ENCODE measurements at places on chromosomes 11 and 22.
A peak's percentile ranks its signal among the peaks of the same experiment; 100 is the strongest.

- DNase-seq: no peak
Measured at GRCh38 chr22:45785458-45785857, 113.8 kb downstream of the ATXN10 start.

DNA sequence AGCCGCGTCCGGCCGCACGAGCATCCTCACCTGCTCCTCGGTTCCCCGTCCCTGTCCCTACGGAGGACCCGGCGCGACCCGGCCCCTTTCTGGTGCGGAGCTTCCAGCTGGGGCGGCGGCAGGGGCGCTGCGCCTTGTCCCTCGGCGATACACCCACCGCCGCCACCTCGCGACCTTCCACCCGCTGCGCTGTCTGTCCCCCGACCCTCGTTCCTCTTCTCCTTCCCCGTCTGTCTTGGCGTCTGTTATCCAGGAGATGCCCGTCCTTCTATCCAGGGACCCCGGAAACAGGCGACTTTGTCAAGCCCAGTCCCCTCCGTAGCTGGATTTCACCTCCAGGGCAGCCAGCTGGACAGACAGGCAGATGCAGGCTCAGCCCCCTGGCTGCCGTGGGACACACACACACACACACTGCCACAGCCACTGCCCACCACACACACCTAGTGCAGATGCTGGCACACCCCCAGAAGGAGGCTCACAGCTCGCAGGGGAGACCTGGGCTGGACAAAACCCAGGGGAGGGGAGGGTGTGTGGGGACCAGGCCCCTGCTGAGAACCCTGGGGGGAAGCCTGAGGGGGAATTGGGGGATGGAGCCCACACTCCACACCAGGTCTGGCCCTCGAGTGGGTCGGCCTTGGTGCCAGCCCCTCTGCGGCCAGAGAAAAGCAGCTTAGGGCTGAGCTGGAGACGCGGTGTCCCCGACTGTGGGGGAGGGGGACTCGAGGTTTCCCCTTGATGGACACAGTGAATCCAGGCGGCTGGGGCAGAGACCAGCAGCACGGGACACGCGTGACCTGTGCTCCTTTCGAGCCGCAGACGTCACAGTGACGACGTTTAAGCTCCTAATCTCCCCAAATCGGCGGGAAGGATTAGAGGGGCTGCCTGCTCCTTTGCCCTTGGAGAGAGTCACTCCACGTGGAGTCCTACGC, 788 bp downstream of the DRD4 start:
- no peak for DNase-seq

- no peak for DNase-seq
Measured at GRCh38 chr11:70317581-70318305, 47.3 kb downstream of the PPFIA1 start.

- no peak for DNase-seq
Measured at GRCh38 chr11:3340025-3340424, 38.9 kb downstream of the ZNF195 start.

GRCh38 chr11:33633251-33634003, 67.2 kb downstream of the C11orf91 start:
- no peak for DNase-seq

DNA sequence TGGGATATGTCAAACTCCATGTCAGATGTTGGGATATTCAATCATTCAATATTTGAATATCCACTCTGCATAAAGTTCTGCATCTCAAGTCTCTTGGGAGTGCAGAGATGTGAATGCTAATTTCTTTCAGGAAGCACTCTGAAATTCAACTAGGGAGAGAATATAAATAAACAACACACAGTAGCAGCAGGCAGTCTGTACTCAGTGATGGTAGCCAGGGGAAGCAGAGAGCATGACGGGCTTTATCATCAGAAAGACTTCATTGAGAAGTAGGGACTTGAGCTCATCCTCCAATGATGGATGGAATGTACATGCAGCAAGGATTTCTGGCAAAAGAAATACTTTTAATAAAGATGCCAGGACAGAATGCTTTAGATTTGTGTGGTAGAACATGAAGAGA, 9.8 kb upstream of the TEAD1 start:
- no peak for DNase-seq

GRCh38 chr11:1298695-1299492, 10.5 kb downstream of the TOLLIP start:
- DNase-seq: no peak

DNA sequence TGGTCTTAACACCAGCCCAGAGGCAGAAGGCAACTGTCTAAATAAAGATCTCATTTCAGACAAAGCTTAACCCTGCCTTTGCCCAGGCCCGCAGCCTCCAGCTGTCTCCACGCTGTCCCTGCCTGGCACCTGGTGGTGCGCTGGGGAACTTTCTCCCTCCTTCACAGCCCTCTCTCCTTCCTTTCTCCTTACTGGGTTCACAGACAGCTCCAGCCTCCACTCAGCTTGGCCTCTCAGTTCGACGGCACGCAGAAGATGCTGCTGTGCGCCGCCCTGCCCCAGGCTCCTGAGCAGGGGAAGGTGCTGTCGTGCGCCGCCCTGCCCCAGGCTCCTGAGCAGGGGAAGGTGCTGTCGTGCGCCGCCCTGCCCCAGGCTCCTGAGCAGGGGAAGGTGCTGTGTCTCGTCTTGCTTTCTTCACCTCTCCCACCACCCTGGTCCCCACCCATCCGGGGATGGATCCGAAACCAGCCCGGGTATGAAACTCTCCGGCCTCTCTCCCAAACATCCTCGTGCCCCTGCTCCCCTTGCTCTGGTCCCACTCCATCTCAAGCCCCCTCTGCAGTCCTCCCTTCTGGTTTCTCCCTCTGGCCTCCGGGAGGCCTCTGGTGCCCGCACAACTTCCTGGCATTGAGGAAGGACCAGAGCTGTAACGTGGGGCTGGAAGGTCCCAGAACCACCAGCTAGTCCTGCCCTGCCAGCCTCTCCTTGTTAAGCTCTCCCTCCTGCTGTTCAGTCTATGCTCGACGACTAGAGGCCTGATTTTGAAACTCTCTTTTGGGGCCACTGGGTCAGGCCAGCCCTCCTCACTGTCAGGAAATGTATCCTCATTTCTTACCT, 22.9 kb upstream of the JAM3 start:
- DNase-seq: no peak

DNA sequence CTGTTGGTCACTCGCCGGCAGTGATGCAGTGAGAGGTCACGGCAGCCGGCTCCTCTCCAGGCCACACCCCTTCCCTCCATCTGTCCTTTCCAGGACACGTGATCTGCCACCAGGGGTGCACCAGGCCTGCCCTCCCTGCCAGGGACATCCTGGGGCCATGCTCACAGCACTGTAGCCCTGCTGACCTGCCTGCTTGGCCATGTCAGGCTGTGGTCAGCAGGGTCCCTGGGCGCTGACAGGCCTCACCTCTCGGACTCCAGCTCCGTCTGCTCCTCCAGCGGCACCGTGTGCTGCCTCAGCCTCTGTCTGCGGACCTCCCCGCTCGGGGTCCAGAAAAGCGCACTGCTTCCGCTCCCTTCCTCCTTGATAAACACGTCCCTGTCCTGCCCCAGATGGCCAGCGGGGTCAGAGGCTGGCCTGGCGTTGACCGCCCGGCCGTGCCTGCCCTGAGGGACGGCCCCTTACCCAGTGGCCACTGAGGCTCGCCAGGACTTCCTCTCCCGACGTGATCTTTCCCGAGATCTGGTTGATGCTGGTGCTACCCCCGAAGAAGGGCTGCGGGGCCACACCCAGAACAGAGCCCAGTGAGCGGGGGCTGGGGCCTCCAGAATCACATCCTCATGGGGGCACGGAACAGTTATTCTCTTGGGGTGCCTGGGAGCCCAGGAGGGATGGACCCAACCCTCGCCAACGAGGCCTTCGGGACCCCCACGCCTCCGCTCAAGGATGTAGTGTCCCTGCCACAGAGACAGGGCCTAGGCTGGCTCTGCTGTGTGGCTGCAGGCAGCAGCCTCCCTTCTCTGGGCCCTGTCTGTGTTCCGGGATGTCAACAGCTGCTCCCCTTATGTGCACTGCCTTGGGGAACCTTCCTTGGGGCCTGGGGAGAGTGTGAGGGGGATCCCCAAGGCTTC, 36.3 kb upstream of the CARS1 start:
- DNase-seq: no peak

- DNase-seq: no peak
Measured at GRCh38 chr11:6986487-6986886, 33.7 kb downstream of the ZNF214 start.

DNA sequence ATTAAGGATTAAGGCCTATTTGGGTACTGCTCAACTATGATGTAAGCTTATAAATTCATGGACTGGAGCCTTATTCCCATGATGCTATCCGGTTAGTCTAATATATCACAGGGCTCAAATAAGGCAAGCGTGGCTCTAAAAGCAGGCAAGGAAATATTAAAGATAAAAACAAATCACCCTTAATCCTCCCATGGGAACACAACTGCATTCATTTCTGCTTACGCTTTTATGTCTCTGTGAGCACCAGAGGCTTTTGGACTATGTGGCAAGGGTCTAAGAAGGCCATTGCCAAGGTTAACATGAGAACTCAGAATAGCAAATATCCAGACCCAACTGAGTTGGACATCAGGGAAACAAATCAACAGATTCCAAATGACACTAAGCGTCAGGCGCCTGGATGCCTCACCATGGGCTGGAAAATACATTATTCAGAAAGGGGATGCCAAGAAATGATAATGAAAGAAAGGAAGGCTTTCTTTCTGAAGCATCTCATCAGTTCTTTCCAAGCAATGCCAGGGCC, 138.1 kb downstream of the SLC1A2 start:
- no peak for DNase-seq

- peak; percentile 93 for DNase-seq
Measured at GRCh38 chr22:36506637-36507517, at the start of gene FOXRED2. Gene FOXRED2, minus strand, starts transcription at chr22:36507040. Its CDS starts 618 bp downstream, at chr22:36506422.

- DNase-seq: no peak
Measured at GRCh38 chr22:36864454-36865215, 3.8 kb downstream of the NCF4 start.

- DNase-seq: no peak
Measured at GRCh38 chr11:134733646-134734045, 321.6 kb upstream of the B3GAT1 start.

DNA sequence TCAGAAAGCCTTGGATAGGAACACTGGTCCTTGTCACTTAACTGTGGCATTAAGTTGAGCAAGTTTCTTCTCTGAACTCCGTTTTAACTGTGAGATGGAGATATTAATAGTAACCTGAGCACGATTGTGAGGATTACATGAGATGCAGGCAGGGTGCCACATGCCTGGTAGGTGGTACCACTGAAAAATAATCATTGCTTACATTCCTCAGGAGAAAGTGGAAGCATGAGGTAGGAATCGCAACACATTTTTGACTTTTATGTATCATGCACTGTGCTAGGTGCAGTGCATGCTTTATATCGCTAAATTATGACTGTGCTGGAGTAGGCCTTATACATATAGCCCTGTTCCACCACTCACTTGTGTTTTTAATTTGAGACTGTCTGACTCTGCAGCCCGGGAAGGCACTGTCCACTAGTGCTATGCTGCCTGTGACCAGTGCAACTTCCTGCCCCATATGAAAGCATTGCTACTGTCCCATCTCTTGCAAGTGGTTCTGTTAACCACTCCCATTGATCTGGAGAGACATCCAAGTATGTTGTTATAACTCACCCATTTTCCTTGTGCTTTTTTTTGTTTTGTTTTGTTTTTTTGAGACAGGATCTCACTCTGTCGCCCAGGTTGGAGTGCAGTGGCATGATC, 1.0 kb downstream of the UQCR10 start:
- DNase-seq: no peak

GRCh38 chr11:73856031-73856567, 20.5 kb downstream of the COA4 start:
- no peak for DNase-seq

DNA sequence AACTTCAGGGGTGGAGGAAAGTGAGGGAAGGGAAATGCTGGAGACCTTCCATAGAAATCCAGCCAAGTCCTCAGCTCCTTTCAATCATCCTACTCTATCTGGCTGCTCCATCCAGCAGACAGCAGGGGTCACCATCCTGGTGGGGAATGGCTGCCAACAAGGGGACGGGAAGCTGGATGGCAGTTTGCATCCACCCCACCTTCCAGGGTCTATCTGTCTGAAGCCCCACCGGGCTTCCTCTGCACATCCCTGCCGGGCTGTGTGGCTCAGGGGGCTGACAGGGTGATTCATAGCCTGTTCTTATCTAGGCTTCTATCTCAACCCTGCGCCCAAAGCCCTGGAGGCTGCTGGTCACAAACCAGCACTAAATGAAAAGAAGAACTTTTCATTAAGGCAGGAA, 1.1 kb downstream of the SYTL2 start:
- no peak for DNase-seq

DNA sequence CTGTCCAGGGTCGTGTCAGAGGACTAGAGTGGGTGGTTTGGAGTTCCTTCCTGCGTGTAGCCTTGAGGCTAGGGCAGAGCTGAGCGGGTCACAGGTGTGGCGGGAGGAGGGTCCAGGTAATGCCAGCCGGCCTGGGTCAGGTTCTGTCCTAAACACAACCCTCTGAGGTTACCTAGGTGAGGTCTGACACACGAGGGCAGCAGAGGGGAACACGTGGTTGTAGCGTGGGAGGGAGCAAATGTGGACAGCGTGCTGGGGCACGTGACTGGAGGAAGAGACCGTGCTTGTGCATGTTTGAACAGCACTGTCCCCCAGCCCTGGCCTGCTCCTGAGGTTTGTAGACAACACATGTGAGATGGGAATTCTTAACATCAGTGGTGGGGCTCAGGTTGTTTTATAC, 13.1 kb downstream of the MOV10L1 start:
- no peak for DNase-seq

- DNase-seq: no peak
Measured at GRCh38 chr11:34809191-34810106, 106.7 kb downstream of the APIP start.

DNA sequence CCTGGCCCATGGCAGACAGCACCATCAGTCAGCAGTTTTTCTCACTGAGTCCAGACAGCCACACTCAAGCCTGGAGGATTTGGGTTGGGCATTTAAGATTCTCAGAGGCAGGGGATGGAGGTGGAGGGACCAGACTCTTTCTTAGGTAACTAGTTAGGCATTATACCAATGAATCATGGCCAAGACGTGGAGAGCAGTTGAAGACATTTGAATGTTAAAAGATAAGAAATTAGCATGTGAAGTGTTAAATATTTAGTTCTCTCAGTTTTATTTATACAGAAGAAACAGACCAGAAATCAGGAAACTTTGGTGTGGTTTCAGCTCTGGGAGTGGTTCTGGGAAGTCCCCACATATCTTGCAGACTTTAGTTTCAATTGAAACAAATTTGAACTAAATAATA, 9.9 kb downstream of the GTF2H1 start:
- no peak for DNase-seq

DNA sequence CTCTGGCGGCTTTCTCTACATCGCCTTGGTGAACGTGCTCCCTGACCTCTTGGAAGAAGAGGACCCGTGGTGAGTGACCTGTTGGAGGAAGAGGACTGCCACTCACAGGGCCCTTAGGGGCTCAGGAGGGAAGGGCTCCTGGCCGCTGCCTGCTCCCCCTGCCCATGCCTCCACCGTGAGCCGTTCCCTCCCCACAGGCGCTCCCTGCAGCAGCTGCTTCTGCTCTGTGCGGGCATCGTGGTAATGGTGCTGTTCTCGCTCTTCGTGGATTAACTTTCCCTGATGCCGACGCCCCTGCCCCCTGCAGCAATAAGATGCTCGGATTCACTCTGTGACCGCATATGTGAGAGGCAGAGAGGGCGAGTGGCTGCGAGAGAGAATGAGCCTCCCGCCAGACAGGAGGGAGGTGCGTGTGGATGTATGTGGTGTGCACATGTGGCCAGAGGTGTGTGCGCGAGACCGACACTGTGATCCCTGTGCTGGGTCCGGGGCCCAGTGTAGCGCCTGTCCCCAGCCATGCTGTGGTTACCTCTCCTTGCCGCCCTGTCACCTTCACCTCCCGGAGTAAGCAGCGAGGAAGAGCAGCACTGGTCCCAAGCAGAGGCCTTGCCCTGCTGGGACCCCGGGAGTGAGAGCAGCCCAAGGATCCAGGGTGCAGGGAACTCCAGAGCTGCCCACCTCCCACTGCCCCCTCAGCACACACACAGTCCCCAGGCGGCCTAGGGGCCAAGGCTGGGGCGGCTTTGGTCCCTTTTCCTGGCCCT, 6.9 kb downstream of the SLC39A13 start:
- DNase-seq: no peak

Data from stimulated activated CD4-positive, alpha-beta T cell treated with anti-CD3 and anti-CD28 coated beads, Interleukin-2, amount 100 ng/mL, for 48 hours (primary cell).